ENCODE measurements at places on chromosomes 6 and 20. TPM values are rescaled to one million over a fixed set of nuclear protein-coding genes. Genes with fewer than 3 reads are reported as not detected.

- DNase-seq = no peak
These were observed 15.0 kb downstream of the GRM4 start for GRCh38 chr6:34130862-34131261.

DNA sequence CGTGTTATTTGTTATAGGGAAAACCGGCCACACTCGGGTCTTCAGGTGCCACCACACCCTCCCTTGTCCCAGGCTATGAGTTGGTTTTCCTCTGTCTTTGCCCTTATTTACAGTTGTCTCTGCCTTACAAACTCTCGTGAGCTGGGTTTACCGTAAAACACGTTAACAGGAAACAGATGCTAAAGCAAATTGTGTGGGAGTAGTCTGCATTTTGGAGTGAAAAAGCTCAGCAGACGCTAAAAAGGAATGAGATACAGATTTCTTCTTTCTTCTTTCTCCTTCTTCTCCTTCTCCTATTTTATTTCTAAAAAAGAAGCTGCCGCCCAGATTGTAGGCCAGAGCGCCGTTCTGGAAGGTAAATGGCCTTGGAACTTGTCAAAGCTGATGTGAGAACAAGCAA is 51.9 kb downstream of the APCDD1L start:
- DNase-seq = no peak

The PACRG gene
- total RNA-seq = 6.2 TPM

The CFAP61 gene
- total RNA-seq = not detected

The HSP90AB1 gene
- total RNA-seq = 897 TPM

- no peak for DNase-seq
These were observed 201.9 kb downstream of the PLCB4 start for GRCh38 chr20:9270831-9271230.

- no peak for DNase-seq
These were observed 47.0 kb upstream of the DST start for GRCh38 chr6:56689663-56690062.

- no peak for DNase-seq
These were observed 26.6 kb downstream of the ZNF133 start for GRCh38 chr20:18314786-18315406.

GRCh38 chr6:273551-274058 is 18.7 kb upstream of the DUSP22 start:
- no peak for DNase-seq

The RPS6KA2 gene
- total RNA-seq = 40.2 TPM

The ELOVL4 gene
- total RNA-seq = 1.5 TPM

DNA sequence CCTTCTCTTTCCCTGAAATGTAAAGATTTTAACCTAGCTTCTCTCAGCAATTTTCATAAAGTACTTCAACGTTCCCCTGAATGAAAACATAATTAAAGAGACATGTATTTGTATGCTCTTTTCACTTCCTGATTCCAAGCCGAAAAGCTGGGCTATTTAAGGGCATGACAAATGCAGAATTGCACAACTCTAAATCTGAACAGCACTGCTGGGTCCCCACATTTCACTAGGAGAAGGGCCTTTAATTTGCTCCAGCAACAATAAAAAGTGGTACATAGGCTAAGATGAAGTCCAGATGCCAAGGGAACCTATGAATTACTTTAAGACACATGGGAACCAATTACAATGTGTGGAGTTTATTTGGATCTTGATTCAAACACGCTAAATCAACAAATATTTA is 42.0 kb downstream of the IRAK1BP1 start:
- DNase-seq = no peak

GRCh38 chr20:25195962-25196785 is 662 bp downstream of the ENTPD6 start:
- DNase-seq = no peak

The EYS gene
- not detected for total RNA-seq

GRCh38 chr6:161108916-161109315 is 117.3 kb downstream of the MAP3K4 start:
- no peak for DNase-seq

The MAFB gene
- total RNA-seq = 26.5 TPM

- no peak for DNase-seq
These were observed 150.7 kb downstream of the CD24 start for GRCh38 chr6:106823732-106824351.

GRCh38 chr20:2114127-2114959 is 12.7 kb downstream of the STK35 start:
- DNase-seq = no peak

DNA sequence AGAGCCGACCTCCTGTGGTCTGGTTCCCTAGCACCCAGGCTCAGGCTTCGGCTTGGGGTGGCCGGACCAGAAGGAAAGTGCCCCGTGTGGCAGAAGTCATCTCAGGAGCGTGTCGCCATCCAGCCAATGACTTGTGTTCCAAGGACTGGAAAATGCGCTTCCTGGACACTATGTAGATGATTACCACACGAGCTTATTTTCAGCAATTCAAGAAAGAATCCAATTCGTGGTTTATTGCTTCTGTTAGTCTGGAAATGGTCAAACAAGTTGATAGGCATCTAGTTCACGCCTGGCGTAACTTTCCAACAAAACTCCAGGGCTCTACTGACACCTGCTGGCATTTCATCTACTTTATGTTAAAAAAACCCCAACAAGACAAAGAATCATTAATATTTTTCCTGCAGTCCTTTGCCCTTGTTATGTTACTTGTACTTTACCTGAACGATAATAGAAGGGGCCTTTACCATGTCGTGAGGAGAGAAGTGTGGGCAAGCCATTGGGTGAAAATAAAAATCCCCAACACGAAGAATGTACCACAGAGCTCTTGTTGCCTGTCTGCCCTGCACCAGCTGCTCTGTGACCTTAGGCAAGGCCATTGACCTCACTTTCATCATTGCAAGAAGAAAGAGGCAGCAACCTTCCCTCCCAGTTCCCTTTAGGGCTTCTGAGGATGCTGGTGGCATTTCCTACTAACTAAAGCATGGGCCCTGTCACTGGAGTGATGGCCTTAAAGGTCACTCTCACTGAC is 154.7 kb upstream of the LAMP5 start:
- peak; percentile 45 for DNase-seq

- DNase-seq = no peak
These were observed 121.3 kb downstream of the TRMT11 start for GRCh38 chr6:126107475-126108166.

The SLC17A1 gene
- total RNA-seq = not detected

GRCh38 chr6:21181866-21182265 is 411.7 kb upstream of the SOX4 start:
- DNase-seq = no peak

DNA sequence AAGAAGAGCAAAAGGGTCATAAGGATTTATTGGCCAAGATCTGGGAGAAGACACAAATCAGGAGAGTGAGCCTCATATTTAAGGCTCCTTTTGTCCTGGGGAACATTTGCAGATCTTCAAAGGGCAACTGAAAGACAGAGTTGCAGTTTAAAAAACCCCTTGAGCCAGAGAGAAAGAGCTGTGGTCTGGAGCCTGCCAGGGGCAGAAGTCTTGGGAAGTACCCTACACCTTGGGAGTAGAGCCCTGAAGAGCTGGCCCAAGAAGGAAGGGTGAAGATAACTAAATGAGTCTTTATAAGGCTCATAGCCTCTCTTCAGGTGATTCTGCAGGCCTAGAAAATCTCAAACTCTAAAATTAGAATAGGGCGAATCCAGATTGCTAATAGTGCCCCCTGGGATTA is 40.0 kb upstream of the ERVFRD-1 start:
- no peak for DNase-seq

GRCh38 chr20:58546756-58547622 is 31.8 kb upstream of the APCDD1L start:
- no peak for DNase-seq

The TNXB gene
- total RNA-seq = 194 TPM

- DNase-seq = no peak
These were observed 196.5 kb downstream of the BACH2 start for GRCh38 chr6:90100059-90100665.

DNA sequence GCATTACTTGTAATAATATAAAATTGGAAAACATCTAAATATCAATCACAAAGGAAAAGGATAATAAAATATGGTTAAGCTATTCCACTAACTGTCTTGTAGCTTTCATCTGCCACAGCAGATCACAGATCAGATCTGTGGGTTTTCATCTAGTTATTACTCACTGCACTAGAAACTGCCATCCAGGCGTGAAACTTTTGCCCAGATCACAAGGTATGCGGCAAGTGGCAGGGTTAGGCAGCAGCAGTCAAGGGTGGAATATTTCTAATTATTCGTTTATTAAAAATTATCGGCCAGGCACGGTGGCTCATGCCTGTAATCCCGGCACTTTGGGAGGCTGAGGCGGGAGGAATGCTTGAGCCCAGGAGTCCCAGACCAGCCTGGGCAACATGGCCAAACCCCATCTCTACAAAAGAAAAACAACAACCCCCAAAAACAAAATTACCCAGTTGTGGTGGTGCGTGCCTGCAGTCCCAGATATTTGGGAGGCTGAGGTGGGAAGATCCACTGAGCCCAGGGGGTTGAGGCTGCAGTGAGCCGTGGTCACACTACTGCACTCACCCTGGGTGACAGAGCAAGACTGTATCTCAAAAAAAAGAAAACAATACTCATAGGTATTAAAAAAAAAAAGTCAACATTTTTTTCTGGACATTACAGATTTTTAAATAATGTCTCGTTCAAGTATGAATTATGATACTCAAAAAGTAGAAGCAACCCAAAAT is 32.1 kb downstream of the BEND3 start:
- no peak for DNase-seq

DNA sequence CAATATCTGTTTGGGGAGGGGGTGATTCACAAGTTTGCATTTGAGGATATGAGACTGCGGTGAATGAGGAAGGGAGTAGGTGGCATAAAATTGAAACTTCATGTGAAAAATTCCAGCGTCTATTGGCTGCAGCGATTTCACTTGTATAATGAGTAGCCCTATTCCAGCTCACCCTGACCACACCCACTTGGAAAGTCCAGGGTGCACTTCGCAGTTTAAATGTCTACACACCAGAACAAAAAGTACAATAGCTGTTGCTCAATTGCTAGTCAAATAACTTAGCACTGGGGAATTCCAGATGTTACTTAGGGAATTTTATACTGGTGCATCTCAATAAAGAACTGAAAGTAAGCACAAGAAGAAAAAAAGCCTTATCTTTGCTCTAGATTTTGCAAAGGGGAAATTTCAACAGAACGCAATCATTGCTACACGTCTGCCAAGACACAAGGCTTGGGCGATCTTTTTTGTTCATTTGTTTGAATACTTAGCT is 6.3 kb downstream of the TNFAIP3 start:
- DNase-seq = peak; percentile 74

- DNase-seq = no peak
These were observed 525 bp downstream of the FAM229B start for GRCh38 chr6:112087916-112088315.

DNA sequence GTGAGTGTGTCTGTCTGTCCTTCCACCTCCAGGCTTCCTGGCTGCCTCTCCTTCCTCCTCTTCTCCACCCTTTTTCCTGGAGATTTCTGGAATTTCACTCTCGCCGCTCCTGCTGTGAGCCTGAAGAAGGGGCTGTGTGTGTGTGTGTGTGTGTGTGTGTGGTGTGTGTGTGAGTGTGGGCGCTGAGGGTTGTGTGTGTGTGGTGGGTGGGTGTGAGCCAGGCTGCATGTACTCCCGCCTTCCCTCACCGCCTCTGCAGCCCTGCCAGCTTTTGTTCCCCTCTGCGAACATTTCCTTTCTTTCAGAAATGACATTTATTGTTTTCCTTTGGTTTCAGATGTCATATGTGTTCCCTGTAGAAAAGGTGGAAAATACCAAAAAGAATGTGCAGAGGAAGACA is 76.0 kb downstream of the SRC start:
- DNase-seq = no peak

DNA sequence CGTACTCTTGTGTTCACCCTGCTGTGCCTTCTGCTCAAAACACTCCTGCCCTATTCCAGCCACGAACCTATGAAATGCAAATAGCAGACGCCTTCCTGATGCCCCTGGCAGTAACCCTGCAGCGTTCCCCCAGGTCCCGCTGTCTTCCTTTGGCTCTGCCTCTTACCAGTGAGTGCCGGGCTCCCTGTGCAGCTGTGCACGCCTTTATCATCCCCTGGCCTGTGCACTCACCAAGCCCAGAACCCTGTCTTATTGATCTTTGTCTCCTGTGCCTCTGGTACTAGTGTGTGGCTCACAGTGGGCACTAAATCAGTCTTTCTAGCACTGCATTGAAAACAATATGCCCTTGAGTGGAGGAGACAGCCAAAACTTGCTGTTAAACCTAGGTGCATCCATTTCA is 19.7 kb downstream of the ZDHHC14 start:
- DNase-seq = no peak

The DZANK1 gene
- 10.0 TPM for total RNA-seq

GRCh38 chr20:11852189-11852588 is 65.5 kb upstream of the BTBD3 start:
- no peak for DNase-seq

DNA sequence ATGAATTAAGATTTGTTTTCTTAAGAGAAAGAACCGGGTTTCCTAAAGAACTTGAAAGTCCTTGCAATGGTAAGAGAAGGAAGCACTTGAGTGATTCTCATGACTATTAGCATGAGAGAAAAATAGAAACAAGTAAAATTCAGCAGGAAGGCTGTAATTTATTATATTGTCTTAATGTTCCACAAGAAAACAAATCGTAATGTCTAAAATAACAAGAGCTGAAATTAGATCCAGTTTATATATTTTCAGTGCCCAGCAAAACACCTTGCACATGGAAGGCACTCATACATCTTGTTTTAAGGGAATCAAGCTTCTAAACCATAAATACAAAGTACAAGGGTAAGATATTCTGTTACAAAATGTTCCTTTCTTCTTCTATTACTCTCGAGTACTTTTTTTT is 229.4 kb upstream of the PLN start:
- no peak for DNase-seq

The ZC2HC1B gene
- not detected for total RNA-seq

The OTOR gene
- total RNA-seq = not detected

The FAM8A1 gene
- 25.9 TPM for total RNA-seq

GRCh38 chr6:160077526-160077925 is 44.1 kb upstream of the SLC22A1 start:
- DNase-seq = no peak

GRCh38 chr6:63597141-63598048 is 25.1 kb downstream of the LOC128125822 start:
- no peak for DNase-seq

The BANF2 gene
- total RNA-seq = not detected

GRCh38 chr6:145279993-145280392 is 455.3 kb downstream of the EPM2A start:
- DNase-seq = no peak

All from uterus (tissue), 4 donors.